NCI-H2107 (cell line): ENCODE measurements at places on chromosomes 2 and 18.

- DNase-seq = no peak
Observed at GRCh38 chr18:32661486-32662299, 111.1 kb downstream of the KLHL14 start.

DNA sequence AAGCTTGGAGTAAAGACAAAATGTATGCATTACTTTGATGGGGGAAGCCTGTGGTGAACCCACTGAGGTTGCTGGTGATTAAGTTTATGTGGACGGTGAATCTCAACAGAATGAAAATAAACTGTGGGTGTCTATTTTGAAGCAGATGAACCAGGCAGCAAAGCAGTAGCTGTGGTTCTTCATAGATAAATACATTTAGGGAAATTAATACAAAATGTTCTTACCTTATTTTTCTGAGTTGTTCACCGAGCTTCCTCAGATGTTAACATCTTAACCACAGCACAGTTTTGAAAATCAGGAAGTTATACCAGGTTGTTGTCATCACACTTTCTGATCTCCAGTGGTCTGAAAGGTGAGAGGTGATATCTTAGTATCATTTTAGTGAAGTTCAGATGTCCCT is 53.9 kb downstream of the NCK2 start:
- DNase-seq = no peak

DNA sequence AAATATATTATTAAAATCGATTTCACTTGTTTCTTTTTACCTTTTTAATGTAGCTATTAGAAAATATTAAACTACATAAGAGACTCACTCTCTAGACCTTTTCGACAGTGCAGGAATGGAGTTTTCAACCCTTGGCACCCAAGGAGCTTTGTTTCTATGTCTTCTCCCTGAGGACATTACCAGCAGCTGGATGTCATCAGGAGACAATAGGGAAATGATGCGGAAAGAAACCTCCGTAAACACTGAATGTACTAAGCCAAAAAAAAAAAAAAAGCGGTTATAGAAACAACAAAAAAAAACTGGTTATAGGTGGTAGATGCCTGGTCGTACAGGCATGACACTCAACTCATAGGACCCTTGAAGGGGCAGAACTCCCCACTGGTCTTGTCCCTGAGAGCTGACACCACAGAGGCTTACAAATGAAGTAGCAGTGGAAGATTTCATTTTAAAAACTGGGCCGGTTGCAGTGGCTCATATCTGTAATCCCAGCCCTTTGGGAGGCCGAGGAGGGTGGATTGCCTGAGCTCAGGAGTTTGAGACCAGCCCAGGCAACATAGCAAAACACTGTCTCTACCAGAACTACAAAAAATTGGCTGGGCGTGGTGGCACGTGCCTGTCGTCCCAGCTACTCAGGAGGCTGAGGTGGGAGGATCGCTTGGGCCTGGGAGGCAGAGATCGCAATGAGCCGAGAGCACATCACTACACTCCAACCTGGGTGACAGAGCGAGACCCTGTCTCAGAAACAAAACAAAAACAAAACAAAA is 23.8 kb downstream of the THAP4 start:
- no peak for DNase-seq

DNA sequence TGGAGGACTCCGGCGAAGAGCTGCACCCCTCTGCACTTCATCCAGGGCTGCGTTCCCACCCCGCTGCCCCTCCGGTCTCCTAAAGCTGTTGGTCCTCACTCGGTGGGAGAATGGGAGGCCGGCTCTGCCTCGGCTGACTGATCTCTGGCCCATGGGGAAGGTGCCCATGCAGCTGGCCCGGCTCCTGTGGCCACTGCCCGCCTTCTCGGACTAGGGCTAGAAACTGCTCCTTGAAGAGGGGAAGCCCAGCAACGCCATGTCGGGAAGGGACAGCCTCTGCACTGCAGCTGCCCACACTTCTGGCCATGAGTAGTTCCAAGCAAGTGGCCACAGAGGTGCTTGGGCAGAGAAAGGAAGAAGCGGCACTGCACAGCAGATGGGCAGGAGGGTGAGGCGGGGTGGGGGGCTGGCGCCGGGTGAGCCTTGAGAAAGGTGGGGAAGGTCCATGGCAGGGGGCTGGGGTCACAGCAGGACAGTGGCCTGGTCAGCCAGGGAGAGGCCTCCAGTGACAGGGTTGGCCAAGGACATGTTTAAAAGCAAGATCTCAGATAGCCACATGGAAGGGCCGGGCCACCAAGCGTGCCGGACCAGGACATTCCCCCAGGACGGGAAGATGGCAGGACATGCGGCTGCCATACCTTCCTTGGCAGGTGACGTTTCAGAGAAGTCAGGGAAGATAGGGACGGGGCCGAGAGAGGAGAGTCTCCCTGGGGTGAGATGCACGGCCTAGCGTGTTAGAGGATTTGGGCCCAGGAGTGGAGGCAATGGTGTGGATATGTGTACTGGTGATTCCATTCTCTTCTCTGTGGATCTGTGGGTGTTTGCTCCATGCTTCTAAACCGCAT is 158.8 kb upstream of the HDAC4 start:
- DNase-seq = no peak

DNA sequence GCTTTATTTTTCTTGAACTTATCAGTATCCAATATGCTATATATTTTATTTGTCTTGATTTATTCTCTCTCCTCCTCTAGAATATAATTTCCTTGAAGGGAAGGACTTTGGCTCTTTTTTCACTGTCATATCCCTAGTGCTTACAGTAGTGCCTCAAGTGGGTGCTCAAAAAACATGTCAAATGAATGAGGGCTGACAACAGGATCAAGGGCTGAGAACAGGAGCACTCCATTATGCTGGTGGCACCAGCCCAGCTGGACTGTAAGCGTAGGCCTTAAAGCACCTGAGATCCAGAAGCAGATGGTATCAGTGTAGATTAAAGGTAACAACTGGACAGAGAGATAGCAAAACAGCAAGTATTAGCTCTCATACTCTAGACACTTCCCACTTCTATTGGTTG is 46.3 kb downstream of the PMS1 start:
- DNase-seq = no peak

- no peak for DNase-seq
Observed at GRCh38 chr18:43671431-43671830, 394.1 kb upstream of the SYT4 start.

- DNase-seq = no peak
Observed at GRCh38 chr2:170229125-170229524, 51.2 kb downstream of the MYO3B start.

DNA sequence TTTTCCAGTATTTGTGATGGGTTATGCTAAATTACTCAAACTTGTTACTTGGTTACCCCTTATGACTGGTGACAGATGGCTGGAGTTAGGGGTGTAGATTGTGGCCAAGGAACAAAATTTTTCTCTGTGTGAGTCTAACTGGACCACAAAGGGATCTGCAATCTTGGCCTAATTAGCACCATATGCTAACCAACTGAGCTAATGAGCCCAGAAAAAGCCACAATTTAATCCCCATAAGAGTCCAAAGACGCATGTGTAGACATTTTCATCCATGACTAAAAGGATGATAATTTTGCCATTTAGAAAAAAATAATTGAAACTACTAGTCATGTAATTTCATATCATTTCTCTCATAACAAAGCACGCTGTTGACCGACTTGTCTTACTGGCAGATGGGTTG is 151.2 kb downstream of the ABCA12 start:
- DNase-seq = no peak

GRCh38 chr2:216408426-216409290 is 3.6 kb upstream of the SMARCAL1 start:
- no peak for DNase-seq

DNA sequence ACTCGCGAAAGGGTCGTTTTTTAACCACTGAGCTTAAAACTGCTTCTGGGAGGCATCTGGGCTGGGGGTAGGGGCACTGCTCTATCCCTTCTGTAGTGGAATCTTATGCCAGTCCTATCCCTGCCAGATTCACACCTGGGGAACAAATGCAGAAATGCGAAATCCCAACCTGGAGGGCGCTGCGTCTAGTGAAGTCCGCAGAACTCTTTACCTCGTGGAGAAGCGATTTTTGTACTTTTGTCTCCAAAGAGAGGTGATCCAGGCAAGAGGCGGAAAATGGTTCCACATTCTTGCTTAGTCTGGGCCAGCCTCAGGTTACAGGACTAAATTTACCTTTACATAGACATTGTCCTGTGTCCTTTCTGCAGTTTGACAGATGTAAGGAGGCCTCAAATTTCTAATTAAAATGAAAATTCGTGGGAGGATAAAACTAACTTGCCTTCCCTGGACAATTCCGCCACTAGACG is 10.4 kb downstream of the TBR1 start:
- no peak for DNase-seq

DNA sequence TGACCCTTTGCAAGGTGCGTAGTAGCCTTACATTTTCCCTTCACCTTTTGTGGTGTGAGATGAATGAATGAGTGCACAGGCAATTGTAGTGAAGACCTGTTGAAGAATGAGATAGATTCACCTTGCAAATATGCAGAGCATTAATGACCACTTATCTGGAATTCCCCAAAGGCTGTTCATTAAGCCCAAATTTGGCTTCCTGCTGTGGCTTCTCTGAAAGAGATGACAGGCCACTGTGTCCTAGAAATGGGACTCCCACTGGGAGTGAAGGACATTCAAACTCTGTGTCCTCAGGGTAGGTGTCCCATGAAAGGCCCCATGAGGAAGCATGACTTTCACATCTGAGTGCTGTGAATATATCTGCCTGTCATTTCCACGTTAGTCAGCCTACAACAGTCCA is 1821.8 kb upstream of the PIK3C3 start:
- no peak for DNase-seq

DNA sequence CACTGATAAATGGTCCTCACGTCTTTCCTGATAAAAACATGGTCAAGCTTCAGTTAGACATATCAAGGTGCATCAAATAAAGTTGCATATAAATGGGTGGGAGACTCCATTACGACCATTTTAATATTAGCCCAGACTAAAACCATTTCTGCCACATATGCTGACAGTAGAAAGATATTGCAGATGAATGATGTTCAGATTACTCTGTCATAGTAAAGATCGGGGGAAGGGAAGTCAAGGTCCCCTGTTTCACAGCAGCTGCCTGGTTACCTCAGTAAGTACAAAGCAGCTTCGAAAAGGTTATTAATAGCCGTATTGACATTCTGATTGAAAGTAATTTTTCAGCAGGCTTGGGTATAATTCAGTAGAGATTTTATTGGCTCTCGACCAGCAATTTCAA is 927.7 kb upstream of the CDH2 start:
- DNase-seq = no peak

DNA sequence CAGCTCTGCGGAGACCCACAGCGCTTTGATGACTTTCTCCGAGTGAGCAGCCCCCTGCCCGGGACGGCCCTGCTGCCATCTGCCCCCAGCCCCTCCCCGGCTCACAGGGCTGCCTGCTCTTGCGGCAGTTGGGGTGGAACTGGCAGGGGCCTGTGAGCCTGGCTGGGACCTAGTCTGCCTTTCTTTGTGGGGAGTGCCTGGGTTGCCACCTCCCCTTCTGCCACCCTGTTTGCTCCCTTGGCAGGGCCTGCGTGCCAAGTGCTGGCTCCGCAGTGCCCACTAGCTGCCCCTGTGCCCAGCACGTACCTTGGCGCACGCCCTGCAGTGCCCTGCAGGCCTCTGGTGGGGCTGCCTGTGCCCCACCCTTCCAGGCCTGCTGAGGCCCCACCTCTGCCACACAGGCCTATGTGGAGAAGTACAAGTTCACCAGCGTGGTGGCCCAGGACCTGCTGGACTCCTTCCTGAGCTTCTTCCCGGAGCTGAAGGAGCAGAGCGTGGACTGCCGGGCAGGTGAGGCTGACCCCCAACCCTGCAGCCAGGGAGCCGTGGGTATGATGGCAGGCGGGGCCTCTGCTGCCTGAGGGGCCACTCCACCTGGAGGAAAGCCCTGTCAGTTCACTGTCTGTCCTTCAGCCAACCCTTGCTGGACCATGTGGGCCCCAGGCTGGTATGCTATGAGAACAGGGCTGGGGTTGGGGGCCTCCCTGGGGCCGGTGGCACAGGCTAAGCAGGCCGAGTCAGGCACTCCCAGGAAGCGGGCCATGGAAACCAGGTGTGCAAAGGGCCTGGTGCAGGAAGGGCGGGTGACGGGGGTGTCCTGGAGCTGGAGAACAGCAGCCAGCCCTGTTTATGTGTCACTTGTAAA is 7.0 kb downstream of the RNPEPL1 start:
- no peak for DNase-seq
